Activated CD8-positive, alpha-beta memory T cell treated with anti-CD3 and anti-CD28 coated beads for 4 hours (primary cell): ENCODE measurements at places on chromosomes 2 and 18.

DNA sequence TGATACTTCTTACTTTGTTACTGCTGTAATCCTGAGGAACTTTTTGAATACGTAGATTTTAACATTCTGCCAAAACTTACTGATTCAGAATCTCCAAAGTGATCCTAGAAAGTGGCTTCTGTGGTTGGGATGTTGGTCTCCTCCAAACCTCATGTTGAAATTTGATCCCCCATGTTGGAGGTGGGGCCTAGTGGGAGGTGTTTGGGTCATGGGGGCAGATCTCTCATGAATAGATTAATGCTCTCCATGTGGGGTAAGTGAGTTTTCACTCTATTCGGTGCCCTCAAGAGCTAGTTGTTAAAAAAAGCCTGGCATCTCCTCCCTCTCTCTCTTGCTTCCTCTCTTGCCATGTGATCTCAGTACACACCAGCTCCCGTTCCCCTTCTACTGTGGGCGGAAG, 329.9 kb downstream of the HRH4 start:
- DNase-seq, result no peak

DNA sequence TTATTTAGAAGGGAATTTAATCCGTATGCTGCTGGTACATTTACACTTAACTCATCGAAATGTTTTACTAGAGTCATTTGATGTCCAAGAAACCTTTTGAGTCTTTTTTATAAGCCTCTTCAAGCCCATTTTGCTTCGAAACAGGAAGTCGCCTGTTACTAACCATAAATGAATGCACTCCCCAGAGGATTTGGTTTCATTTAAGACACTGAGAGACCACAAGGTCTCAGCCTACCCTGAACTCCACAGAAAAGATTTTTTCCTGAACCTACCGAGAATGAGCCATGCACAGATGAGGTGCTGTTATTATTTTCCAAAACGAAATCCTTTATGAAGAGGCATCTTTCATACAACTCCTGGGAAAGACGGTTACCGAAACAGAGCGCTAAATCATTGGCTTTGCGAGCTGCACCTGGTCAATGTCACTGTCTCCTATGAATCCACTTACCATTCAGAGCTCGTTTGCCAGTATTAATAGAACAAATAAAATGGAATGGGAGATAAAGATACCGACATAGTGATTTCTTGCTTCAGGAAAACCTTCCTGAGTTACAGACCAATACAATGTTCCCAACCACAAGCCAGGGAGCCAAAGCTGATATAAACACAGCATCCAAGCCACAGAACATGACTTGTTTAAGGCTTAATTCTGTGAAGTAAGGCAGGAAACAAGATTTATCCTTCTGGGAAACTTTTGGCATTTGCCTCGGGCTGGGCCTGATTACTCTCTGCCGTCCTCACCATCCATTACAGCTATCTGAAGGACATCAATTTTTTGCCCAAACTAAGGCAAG, 382.1 kb downstream of the OSR1 start:
- DNase-seq, result no peak

- no peak for DNase-seq
Observed at GRCh38 chr2:67221266-67221665, 175.9 kb upstream of the ETAA1 start.

DNA sequence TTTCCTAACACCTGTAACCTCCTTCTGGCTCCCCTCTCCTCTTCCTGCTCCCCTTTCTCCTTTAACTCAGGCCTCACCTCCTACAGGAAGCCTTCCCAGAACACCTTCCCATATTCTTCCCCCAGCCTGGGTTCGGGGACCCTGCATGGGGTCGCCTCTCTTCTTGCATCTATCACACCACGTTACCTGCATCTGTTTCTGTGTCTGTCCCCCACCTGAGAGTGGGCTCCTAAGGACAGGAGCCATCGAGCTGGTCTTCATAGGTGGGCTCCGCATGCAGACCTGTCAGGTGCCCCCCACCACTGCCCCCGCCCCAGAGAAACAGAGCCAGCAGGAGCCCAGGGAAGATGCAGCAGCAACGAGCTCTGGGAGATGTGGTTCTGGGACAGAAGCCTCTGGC, 123.2 kb upstream of the GLI2 start:
- no peak for DNase-seq

- DNase-seq, result no peak
Observed at GRCh38 chr2:159938395-159938794, 124.0 kb downstream of the PLA2R1 start.

- DNase-seq, result no peak
Observed at GRCh38 chr2:107036293-107036692, 150.3 kb upstream of the ST6GAL2 start.

GRCh38 chr18:39960550-39960949, 1994.5 kb upstream of the PIK3C3 start:
- no peak for DNase-seq

DNA sequence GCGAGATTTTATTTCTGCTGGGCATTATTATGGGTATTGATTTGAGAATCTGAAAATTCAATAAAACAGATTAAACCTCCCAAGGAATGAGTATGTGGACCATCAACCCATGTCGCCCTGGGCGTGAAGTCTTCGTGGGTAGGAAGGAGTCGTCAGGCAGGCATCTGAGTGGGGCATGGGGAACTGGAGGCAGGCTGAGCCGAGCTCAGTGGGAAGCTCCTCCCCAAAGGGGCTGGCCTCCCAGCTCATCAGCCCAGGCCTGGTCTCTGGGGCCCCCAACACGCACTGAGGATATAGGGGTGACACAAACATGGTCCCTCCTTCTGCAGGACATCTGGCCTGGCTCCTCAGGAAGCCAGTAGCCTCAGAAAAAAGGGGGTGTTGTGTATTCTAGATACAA, 265.2 kb downstream of the TFCP2L1 start:
- DNase-seq, result no peak

DNA sequence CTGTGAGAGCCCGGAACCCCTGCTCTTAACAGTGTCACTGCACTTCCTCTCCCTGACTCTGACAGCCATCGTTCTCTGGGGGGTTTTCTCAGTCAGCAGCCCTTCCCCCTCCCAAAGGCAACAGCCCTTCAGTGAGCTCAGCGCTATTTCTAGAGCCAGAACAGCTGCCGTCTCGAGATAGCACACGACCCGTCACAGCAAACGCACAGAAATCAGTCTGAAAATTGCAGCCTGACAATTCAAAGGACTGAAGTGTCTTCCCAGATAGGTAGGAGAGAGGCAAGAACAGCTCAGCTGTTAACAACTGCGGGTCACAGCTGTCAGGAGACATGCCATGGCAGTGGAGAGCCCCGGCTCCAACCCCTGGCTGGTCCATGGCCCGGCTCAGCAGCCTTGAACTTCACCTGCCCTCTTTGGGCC, 45.4 kb downstream of the ST8SIA5 start:
- DNase-seq, result no peak

DNA sequence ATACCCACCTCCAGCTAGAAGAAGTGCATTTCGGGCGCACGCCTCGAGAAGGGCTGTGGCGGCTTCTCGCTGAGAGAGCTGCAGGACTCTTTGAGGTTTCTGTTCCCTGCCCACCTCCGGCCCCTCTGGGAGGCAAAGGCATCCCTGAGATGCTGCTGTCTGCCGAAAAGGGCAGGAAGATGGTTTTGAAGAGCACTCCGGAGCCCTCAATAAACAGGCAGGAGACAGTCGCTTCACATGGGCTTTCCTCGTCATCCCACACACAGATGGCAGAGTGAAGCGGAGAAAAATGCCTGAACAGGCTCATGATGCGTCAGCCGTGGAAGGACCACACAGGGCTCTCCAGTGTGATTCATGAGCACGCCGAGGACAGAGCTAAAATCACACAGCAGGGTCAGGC, 25.4 kb upstream of the GLI2 start:
- DNase-seq, result no peak

- DNase-seq, result no peak
Observed at GRCh38 chr18:46555213-46555612, 101.8 kb downstream of the LOXHD1 start.

DNA sequence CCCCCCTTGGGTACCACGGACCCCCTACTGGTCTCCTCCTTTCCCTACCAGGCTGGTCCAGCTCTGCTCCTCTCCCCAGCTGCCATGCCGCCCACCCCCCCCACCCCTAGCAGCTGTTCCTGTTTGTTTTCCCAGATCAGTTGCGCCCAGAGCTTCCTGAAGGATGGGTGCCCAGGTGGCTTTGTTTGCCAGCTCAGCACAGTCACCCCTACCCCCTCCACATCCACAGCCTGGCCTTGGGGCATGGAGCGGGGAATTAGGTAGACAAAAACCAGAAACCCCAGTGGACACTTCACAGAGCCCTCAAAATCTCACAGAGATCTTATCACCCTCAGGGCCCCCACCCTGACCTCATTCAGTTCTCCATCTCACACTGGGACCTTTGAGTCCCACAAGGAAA, 3.7 kb upstream of the CRYBA2 start:
- no peak for DNase-seq

- DNase-seq, result no peak
Observed at GRCh38 chr2:126766969-126767296, 111.0 kb downstream of the GYPC start.
